ENCODE measurements at places on chromosomes 6 and 20. TPM values are rescaled to one million over a fixed set of nuclear protein-coding genes. Genes with fewer than 3 reads are reported as not detected.

SLC22A16 gene
- 0.17 TPM for total RNA-seq

DNA sequence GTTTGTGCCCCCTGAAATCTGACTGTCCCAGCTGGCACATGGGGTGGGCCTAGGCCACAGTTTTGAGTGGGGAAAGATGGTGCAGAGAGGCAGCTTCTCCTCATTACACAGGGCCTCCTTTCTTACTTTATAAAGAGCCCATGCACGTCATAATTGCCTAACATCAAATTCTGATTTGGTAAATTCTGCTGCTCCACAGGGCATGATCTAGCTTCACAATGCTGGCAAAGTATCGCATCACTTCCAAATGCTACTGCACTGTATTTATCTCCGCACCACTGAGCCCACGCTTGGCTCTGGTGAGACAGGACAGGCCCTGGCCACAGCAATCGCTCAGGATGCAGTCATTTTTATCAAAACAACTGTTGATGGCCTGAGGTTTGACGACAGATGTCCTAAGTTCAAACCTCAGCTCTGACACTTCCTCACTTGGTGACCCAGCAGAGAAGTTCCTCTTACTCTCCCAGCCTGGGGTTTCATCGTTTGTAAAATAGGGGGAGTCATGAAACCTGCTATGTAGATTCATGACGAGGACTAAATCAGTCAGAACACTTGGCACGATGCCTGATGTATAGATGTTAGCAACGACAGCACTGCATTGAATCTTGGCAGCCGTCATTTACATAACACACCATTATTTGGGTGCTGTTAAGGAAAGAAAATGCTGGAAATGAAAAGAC, 187.9 kb downstream of the TTLL2 start:
- DNase-seq = no peak

DNA sequence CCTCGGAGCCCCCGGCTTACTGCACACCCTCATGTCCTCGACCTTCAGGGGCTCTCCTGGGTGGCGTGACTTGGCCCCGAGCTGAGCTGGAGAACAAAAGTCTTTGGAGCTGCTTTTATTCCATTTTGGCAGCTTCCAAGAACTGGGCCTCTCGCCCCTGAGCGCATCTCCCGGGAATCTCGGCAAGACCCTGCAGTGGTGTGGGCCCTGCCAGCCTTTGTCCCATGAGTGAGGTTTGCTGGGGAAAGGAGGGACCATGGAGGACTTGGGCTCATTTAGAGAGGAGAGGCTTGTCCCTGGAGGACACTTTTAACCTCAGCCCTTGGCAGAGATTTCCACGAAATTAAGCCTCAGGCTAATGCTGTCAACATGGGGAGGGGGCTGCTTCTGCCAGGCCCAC, 62.3 kb upstream of the SLCO4A1 start:
- DNase-seq = no peak

DNA sequence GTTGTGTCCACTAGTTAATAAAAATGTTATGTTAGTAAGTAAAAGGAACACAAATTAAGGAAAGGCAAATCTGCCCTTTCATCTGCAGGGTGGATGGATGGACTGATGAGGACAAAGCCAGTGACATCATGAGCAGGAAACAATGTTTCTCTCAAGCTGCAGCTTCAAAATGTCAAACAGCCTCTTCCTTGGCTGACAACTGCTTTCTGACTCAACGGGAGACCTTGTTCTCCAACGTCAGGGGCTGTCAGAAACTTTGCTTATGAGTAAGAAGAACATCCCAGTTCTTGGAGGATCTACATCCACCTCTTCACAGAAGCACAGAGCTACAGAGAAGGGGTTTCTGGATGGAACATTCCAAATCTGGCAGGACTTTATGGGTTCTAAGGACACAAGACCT, 6.0 kb downstream of the CST2 start:
- DNase-seq = no peak

- no peak for DNase-seq
These were observed 41.6 kb upstream of the SYNCRIP start for GRCh38 chr6:85684133-85684808.

- DNase-seq = no peak
These were observed 196.2 kb downstream of the SAMD5 start for GRCh38 chr6:147704691-147705090.

DNA sequence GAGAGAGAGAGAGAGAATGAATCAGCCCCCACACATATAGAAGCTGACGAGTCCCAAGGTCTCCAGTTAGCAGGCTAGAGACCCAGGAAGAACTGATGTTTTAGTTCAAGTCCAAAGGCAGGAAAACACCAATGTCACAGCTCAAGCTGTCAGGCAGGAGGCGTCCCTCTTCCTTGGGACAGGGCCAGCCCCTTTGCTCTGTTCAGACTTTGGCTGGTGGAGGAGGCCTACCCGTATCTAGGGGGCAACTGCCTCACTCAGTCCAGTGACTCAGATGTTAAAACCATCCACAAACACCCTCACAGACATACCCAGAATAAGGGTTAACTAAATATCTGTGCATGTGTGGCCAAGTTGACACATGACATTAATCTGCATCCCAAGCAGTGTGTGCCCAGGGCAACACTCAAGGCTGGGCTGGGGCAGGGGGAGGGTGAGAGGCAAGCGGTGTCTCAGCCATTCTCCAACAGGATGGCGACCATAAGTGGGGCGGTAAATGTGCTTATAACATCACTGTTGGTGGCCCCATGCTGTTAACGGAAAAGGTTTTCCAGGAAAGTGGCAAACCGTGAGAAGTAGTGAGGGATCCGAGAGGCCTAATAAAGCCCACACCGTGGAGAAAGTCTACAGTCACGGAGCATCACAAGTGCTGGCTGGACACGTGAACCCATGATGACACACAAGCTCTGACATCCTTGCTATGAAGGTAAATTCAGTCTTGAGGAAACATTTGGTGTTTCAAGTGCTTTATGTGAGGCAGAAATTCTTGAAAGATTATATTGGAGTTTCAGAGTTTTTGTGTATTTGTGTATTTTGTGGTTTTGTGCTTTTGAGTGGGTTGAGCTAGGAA, 28.1 kb downstream of the RAMACL start:
- no peak for DNase-seq

DNA sequence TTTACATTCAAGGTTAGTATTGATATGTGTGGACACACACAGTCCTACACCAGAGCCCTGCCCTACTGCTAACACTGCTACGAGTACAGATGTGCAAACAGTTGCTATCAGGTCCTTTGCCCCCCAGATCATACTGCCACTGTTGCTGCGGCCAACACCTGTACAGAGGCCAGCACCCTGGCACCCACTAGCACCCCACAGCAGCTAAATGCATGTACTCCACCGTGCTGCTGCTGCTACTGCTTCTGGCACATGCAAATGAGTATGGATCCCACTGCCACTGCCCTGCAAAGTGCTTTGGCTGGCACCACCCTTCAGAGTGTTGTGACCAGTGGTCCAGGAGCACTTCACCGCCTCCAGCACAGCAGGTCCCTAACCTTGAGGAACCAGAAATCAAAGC, 621.9 kb downstream of the GRIK2 start:
- DNase-seq = no peak

DNA sequence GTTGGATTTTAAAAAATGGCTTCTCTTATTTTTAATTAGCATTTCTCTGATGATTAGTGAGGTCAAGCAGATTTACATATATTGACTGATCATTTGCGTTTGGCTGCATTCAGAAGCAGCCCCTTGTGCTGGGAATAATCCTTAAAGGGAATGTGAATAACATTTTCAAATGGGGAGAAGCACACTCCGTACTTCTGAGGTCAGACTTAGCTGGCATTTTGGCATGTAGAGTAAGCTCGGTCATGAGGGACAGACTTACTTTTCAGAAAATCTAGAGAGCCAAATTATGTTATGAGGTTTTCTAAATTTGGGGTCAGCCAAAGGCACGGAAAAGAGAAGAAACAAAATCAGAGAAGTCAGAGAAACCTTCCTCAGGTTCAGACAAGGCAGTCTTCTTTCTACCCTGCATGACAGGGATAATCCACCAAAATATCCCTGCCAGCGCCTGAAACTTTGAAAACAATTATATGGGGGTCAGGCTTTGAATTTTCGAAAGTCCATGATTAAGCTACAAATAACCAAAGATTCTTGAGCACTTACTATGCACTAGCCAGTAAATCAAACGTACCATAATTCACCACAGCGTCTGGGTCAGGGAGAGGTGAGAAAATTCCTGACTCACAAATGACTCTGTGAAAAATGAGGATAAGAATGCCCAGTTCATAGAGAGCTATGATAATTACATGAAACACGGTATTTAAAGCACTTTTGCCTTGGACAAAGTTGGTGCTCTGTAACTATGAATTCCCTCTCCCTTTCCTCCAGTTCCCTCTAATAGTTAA, 44.9 kb downstream of the ADAT2 start:
- no peak for DNase-seq

- DNase-seq = no peak
These were observed 92.2 kb downstream of the GRM4 start for GRCh38 chr6:34053721-34054120.

DNA sequence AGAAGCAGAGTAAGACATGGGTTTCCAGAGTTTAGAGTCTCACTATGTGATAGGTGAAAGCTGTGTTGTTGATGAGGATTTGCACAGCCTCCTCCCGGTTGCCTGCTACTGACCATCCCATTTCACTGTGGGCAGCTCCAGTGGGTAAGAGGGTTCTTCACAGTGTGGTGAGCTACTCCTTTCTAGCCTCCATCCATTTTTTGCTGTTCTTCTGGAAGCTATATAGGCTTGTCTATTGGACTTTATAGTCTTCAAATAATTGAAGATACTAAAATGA, 13.4 kb downstream of the UST start:
- no peak for DNase-seq
